ENCODE measurements at places on chromosomes 3 and 15.

DNA sequence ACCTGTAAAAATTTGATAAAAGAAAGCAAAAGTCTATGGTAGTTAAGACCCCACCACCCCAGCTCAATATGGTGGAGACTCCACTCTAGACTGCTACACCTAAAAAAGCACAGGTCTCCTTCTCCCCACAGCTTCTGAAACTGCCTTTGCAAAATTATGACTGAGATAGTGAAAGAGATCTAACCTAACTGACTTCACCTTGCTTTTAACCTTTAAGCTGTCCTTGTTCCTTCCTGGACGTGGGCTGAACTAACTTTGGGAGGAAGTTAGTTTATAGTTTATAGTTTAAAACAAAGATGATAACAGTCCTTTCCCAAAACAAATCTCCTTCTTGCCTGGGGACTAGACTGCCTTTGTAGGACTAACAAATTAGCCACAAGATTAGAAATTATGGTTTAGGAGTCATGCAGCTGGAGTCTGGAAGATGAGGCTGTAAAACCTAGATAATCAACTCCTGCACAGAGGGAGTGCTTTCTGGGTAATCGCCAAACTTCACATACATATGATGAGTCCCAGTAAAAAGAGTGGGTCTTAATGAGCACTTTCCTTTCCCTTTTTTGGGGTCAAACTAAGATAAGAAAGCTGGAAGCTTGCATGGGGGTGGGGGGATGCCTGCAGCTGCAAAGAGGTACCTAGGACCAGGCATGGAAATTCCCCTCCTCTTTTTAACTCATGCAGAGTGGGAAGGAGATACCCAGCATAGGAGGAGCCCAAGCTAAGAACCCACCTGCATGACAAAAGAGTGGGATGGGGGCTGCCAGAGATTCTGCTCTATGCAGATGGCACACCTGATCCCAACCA is 17.5 kb downstream of the CCR8 start:
- DNase-seq: no peak

- no peak for DNase-seq
Measured at GRCh38 chr3:112032098-112032731, 2.3 kb upstream of the TMPRSS7 start.

- DNase-seq: no peak
Measured at GRCh38 chr3:162658003-162658402, 1161.4 kb downstream of the OTOL1 start.

DNA sequence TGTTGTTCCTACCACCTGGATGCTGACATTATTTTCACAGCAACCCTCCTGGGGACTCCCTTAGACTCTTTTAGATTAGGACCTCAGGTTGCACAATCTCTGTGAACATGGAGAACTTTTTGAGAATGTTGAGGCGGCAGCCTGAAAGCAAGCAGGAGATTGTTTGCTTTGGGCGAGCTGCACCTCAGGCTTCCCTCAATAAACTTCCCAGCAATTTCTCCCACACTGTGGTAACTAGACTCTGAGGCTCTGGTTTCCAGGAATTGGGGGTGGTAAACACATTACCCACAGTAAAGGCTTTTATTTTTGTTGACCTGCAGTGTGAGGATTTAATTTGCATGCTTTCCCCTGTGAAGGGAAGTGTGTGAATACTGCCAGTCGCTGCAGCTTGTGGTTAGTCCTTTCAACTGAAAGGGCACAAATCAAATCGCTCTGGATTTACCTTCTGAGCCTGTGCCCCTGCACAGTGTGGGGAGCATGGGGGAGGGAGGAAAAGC is 35.2 kb upstream of the SIAH2 start:
- no peak for DNase-seq

- DNase-seq: no peak
Measured at GRCh38 chr15:80594091-80594889, 100.8 kb upstream of the ABHD17C start.

DNA sequence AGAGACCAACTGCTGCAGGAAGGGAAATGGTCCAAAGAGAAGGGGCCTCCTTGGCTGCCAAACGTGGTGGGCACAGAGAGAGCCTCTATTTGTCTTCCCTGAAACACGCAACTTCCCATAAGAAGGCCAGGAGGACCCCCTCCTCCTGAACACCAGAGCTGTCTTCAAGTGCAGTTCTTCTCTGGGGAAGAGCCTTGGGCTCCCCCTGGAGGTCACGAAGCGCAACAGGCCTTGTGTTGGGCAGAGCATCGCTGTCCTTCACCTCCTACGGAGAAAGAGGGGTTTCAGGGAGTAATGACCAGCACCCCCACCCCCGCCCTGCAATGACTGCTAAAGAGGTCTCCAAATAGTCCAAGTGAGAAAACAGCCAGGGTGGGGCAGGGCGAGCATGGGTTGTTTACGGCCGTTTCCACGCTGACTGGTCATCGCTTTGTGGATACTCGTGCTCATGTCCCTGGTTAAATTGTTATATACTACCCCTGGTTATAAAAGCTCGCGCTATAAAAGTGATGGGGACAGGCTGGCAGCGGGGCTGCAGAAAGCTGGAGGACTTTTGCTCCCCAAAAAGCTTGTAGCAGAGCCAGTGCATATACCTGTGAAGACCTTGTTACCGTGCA is 397.5 kb upstream of the ATP10A start:
- DNase-seq: no peak

DNA sequence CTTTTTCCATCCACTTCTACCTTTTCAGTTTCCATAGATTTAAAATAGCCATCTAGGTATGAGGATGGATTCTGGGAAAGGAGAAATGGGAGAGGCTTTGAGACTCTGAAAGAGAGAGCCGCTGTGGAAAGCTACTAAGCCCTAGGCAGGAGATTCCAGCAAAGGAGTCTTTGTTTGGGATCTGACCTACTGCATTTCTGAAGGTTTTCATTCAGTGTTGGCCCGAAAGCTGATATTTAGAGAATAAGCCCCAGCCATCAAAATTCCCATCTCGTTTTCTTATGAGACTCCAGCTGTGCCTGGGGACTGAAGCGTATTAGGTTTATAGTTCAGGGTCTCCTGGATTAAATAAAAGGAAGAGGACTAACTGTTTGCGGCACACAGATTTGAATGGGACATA is 19.5 kb downstream of the LIPH start:
- DNase-seq: no peak

DNA sequence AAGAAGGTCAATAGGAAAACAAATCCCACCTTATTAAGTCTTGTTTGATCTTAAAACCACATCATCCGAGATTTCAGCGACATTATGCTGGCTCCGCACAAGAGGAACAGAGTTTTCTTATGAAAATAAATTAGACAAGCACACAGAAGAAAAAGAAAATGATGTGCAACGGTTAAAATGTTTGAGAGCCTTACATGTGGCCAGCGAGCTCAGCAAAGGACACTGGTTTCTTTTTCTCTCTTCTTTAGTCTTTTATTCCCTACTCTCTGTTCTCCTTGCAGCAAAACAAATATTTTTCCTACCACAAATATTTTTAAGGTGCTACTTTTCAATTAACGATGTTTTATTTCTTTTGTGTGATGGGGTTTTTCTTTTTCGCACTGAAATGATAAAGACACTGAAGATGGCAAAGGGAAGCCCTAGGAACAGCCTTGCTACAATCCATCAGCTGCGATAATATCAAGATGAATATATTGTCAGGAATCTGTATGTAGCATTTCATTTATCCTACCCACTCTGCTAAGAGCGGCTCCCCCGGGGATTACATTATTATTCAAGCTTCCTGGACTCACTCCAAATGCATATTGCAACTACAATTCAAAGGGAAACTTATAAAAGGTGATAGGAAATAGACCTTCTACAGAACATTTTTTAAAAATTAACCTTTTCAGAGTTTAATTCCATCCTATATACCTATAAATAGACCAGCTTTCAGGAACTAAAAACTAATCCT is 72.9 kb downstream of the ANXA2 start:
- no peak for DNase-seq

- no peak for DNase-seq
Measured at GRCh38 chr15:98738689-98739401, 90.5 kb downstream of the IGF1R start.

DNA sequence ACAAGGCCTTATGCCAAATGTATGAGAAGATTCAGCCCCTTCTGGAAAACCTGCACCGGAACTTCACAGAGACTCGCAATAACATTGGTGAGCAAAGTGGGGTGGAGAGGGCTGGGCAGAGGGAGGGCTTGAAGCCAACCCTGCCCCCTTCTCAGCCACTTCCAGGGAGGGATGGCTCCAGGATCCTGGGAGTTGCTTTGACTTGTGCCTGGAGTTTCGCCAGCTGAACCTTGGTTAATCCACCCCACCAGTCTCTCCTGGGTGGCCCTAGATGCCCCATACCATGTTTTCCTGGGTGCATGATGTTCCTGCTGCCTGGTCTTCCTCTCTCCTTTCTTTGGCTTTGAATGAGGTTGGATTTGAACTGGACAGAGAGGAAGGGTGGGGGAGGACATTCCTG is 10.8 kb downstream of the TBC1D21 start:
- DNase-seq: no peak

DNA sequence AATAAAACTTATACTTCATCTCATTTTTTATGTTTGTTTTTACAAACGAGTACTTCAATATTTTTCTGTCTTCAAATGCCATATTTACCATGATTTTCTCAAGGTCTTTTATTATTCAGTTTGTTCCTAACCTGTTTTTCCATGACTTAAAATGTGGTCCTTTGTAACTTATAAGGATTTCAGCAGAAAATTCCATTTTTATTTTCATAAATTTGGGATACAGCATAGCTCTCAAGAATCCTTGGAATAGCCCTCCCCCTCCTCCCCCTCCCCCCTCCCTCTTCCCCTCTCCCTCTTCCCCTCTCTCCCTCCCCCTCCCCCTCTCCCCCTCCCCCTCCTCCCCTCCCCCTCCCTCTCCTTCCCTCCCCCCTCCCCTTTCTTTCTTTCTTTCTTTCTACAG is 14.9 kb upstream of the STX19 start:
- no peak for DNase-seq

- no peak for DNase-seq
Measured at GRCh38 chr15:52178765-52179164, 12.4 kb downstream of the GNB5 start.

- no peak for DNase-seq
Measured at GRCh38 chr3:188097791-188098190, 56.2 kb upstream of the LPP start.

DNA sequence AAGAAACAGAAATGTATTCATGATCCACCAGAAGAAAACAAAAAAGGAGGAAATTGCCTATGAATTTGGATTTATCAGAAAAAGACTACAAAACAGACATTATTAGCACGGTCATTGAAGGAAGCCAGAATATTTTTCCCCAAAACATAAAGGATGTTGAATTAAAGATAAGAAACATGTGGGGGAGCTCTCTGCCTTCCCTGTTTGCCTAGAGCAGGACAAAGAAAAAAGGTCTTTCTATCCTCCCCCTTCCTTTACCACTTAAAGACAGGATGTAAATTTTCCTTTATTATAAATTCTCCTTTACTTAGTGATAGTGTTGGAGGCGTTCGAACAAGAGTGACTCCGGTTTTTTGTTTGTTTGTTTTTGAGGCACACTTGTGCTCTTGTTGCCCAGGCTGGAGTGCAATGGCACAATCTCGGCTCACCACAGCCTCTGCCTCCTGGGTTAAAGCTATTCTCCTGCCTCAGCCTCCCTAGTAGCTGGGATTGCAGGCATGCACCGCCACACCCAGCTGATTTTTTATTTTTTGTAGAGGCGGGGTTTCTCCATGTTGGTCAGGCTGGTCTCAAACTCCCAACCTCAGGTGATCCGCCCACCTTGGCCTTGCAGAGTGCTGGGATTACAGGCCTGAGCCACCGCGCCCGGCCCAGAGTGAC is 14.9 kb upstream of the RPN1 start:
- DNase-seq: no peak

- DNase-seq: no peak
Measured at GRCh38 chr3:128800241-128801187, 74.5 kb downstream of the RAB7A start.

DNA sequence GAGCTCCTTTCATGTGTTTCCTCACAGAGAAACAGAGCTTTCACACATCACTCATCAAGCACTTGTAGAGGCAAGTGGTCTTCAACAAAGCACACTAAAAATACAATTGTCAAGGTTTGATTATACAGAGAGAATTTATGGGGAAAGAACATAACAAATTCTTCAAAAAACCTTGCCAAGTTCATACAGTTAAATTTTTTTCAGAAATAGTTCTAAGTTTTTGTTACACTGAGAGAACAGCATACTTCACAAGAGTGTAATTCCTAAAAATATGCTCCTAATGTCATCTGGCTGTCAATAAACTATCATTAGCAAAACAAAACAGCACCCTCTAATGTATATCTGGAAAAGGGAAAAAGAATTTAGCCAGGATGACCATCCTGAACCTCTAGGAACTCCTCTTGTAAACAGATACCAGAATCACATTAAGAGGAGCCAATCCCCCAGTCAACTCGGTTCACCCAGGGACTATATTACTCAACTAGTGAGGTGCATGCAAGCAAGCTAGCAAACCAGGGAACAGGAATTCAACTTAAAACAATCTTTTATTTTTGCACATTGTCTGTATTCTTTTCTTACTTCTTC is 63.3 kb downstream of the RAD18 start:
- no peak for DNase-seq

DNA sequence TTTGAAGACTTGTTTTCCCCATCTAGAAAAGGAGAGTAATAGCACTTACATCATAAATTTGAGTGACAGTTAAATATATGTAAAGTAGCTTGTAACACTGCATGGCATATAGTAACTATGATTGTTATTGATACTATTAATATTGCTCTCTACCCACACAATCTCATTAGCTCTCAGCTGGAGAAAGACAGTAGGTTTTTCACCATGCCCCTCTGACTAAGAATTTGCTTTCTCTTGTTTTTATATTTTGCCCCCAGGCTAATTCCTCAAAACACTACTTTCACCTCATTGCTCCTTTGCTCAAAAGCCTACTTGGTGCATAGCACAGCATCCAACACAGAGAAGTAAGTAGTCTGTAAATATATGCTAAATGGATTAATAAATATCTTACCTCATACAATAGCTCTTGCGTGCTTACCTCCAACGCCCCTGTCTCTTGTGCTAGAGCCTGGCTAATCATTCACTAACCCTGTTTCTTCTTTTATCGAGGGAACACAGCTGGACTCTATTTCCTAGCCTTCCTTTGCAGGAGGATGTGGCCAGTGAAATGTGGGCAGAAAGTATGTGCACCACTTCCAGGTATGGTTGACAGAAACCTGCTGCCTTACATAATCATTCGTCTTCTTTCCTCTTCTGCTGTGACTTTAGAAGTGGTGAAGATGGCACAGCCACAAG is 190.0 kb downstream of the PLCH1 start:
- DNase-seq: no peak

DNA sequence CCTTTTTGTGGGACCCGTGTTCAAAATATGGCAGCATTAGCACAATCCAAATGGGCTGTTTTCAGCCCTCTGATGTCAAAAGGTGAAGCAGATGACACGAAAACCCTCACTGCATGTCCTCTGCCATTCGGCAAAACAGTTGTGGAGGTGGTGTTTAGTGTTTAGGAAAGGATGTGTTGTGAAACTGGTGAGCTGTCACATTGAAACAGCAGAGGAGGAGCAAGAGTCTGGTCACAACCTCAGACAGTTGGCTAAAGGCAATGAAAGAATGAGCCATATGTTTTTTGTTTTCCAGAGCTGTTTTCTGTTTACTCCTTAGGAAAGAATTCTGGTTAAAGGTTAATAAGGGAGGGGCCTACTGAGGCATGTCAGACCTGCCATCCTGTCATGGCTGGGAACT is 140.7 kb downstream of the VPS8 start:
- DNase-seq: no peak

GRCh38 chr3:36796881-36797280 is 32.5 kb upstream of the DCLK3 start:
- DNase-seq: no peak

- no peak for DNase-seq
Measured at GRCh38 chr15:76185716-76186115, 125.6 kb downstream of the ETFA start.

All from hippocampal formation (tissue), 2 donors.